ENCODE measurements at places on chromosomes 11 and 22.

DNA sequence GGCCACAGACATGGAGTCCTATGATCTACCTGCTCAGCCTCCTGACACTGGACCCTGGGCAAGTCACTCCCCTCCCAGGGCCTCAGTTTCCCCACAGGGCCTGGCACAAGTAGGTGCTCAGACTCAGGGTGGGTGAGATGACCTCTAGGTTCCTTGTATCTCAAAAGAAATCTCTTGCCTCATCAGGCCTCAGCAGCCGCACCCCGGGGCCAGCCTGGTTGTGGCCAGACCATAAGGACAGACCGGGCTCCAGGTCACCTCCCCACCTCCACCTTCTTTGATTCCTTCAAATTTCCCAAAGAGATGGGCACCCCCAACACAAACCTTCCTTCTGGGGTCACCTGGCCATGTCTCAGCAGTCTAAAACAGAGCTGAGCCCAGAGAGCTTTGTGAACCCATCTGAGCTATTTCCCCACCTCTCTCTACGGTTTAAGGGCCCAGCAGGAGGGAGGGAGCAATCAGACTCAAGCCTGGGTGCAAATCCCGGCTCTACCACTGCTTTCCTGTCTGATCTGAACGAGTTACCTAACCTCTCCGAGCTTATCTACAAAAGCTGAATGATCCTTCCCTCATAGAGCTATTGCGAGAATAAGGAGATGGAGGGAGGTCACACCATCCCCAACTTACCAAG lies 2.5 kb upstream of the APOL4 start:
- DNase-seq, result no peak

- peak; percentile 20 for DNase-seq
Measured at GRCh38 chr11:10305262-10305963, 540 bp downstream of the ADM start.

DNA sequence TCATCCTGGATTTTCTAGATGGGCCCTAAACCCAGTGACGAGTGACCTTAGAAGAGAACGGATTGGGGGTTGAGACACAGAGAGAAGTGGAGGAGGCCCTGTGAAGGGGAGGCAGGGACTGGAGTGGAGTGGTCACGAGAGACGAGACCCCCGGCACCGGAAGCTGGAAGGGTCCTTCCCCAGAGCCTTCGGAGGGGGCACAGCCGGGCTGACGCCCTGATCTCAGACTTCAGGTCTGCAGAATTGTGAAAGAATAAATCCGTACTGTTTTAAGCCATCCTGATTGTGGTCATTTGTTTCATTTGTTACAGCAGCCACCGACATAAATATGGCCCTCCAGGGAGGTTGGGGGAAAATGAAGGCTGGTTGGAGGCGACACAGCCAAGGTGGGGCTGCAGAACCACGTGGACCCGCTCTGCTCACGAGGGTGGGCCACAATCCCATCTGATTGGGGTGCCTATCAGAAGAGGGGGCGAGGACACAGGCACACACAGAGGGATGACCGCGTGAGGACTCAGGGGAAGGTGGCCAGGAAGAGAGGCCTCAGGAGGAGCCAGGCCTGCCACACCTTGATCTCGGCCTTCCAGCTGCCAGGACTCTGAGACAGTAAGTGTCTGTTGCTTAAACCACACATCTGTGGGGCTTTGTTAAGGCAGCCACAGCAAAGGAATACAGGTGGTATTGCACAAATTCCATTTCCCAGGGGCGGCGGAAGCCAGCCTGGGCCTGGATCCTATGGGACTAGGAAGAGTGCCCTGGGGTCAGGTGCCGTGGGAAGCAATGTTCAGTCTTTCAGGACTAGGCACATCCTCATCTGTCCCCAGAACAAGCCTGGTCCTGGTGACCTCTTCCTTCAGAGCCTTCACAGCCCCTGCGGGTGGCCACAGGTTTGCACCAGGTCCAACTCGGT lies 73.3 kb upstream of the SHANK2 start:
- DNase-seq, result no peak

GRCh38 chr11:130762638-130763037 lies 153.6 kb downstream of the SNX19 start:
- DNase-seq, result peak; percentile 17

- DNase-seq, result no peak
Measured at GRCh38 chr11:102614485-102614884, 10.6 kb downstream of the MMP20 start.

DNA sequence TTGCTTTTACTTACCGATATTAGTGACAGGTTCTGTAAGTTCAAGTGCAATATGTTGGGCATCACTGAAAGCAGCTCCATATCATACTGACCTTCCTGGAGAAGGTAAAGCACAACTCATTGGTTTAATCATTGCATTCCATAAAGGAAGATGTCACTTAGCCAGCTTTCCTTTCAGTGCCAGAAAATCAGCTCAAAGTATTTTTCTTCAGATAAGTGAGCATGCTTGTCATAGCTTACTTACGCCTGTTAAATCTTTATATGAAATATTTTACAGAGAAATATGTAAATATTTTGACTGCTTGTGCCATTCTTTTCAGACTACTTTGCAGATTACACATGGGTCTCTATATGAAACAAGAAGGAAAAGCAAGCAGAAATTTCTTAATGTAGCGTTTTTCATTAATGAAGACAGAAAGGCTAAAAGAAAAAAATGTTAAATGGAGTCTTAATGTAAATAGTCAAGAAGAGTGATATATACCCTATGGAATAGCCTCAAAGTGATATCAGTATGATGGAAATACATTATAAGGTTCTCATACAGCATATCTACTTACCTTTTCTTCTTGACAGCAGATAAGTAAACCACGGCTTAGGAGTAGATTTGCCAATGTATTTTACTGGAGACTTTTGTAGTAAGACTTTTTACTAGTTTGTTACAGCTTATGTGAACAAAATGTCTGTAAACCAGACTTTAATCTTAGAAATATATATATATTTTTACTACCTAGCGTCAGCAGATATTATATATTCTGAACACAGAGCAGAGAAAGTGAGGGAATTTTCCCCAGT lies 649.7 kb downstream of the METTL15 start:
- DNase-seq, result no peak

DNA sequence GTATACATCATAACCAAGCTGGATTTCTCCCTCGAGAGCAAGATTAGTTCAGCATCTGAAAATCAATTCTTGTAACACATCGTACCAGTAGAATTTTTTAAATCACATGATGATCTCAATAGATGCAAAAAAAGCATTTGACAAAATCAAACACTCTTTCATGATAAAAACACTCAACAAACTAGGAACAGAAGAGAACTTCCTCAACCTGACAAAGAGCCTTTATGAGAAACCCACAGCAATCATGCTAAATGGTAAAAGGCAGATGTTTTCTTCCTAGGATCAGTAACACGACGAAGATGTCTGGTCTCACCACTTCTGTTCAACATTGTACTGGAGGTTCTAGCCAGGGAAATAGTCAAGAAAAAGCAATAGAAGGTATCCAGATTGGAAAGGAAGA lies 34.1 kb upstream of the TMPRSS4 start:
- no peak for DNase-seq

DNA sequence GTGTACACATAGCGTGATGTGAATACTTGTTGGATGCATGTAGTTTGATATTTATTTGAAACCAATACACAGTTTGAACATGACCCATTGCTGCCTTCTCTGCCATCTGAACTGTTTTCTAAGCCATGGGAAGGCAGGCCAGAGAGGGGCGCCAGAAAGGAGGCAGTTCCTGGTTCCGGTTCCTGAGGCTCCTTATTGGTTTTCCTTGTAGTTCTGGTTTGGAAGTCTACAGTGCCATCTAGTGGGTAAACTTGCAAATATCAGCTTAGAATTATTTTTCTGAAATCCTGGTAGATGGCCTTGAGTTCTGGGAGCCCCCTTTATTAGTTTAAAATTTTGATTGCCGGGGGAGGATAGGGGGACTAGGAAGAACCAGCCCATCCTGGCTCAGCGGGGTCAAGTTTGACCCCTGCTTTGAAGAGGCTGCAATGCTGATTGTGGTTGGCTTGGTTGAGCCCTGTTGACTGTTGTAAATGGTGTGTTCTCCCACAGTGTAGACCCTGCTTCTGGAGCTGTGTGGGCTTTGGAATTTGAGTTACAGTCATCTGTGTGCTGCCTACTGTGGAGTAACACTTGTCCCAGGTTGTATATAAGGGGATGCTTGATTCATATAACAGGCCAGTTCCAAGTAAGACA lies 48.4 kb downstream of the GRAMD1B start:
- peak; percentile 17 for DNase-seq

- peak; percentile 47 for DNase-seq
Measured at GRCh38 chr11:109309153-109309552, 112.8 kb upstream of the C11orf87 start.

- no peak for DNase-seq
Measured at GRCh38 chr11:87304412-87304811, 266.7 kb downstream of the TMEM135 start.

DNA sequence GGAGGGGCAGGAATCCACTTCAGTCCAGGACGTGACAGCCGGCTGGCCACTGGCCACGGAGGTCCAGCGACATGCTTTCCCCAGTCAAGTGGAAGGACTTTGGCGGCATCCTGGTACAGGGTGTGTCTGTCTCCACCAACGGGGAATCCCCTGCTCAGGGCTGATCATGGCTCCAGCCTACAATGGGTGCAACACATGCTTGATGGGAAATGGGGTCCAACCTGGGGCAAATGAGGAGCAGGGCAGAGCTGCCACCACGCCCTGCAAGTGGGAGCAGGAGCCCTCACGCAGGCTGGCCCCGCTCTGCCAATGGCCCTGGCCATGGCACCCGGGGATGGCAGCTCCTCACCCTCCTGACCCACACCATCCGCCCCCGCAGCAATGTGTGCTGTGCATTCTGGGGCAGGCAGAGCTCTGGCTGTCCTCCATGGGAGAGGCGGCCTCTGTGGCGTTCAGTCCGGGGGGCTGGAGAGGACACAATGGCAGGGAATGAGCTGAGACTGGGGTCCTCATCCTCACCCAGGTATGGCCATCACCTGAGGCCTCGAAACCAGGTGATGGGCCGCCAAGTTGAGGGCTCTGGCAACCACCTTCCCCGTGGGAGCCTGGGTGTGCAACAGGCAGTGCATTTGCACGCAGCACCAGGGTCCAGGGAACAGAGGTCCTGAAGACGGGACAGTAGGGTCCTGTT lies 5.8 kb upstream of the SEPTIN5 start:
- no peak for DNase-seq

Data from NCI-H748 treated with DMSO at 0.1 percent for 48 hours (cell line).